Gastrocnemius medialis (tissue), 4 donors: ENCODE measurements at places on chromosomes 16 and 17. TPM values are rescaled to one million over a fixed set of nuclear protein-coding genes. Genes with fewer than 3 reads are reported as not detected.

The IRX5 gene
- 1.9 TPM for total RNA-seq

The CCL7 gene
- not detected for total RNA-seq

The HAGH gene
- 250 TPM for total RNA-seq

The ODAD4 gene
- not detected for total RNA-seq

The BOLA2 gene
- 8.3 TPM for total RNA-seq

The PLXDC1 gene
- total RNA-seq: 4.5 TPM

The CDH13 gene
- total RNA-seq: 36.7 TPM

GRCh38 chr16:23557779-23558702, 514 bp downstream of the UBFD1 start:
- DNase-seq: peak; percentile 21

DNA sequence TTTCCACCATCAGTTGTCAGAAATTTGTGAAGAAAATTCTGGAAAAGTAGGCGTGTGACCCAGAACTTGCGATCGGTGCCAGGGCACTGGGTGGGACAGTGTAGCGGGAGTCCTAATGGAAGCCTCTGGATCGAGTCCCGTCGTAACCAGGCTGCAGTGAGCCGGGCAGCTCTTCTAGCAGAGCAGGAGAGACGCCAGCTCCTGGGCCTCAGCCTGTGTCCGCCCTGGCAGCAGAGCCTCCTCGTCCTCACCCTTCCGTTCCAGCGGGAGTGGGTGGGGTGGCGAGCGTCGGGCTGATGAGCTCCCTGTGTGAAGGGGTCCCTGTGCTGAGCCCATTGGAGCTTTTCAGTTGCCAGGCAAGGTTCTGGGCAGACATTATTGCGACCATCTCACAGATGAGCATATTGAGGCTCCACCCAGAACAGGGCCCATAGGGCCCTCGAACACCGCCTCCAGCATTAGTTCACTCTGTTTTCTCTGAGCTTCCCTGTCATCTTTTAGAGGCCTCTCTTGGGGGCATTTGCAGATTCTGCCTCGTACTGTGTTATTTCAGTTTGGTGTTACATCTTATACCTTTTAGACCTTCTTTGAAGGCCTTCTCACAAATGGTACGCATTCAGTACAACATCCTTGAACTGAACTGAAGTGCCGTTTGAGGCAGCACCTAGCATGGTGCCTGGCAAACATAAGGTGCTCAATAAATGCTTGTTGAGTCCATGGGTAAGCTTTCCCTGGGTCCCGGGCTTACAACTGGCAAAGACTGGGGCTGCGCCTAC, 207.1 kb upstream of the CIBAR2 start:
- DNase-seq: no peak

- no peak for DNase-seq
These were observed 361.0 kb downstream of the CDH13 start for GRCh38 chr16:82987767-82988166.

- no peak for DNase-seq
These were observed 55.4 kb upstream of the DOC2B start for GRCh38 chr17:236641-237405.

DNA sequence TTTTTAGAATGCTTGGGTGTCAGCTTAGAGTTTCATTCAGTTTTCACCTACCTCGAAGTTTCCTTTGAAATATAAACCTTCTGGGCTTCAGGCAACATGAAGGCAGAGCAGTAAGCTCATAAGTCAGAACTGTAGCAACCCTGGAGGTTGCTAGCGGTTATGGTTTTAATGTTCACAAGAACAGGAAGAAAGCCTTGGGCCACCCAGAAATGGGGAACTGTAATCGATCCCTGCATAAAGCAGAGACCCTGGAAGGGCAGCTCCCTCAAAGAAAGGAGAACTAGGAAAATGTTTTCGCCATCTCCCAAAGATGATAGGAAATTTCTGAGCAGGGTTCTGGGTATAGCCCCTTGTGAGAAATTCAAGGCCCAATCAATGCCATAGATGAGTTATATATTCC, 47.8 kb upstream of the RASL10B start:
- no peak for DNase-seq

DNA sequence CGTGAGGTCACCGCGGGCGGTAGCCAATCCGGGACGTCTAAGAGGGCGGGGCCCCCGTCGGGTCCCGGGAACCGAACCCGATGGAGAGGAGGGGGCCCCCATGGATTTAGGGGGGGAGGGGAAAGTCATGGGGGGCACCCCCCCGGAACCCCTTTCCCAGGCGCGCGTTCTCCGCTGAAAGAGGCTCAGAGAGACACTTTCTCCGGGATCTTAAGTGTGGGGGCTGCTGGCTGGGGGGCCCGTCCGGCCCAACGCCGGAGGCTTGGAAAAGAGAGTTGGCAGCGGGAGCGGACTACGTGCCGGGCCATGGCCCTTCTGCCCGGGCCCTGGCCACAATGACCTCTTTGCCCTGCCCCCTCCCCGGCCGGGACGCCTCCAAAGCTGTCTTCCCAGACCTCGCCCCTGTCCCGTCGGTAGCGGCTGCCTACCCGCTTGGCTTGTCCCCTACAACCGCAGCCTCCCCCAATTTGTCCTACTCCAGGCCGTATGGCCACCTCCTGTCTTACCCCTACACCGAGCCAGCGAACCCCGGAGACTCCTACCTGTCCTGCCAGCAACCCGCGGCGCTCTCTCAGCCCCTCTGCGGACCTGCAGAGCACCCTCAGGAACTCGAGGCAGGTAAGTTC, at the start of gene DLX4:
TSS of gene DLX4 (plus strand) at position 57 of the 626 bp plus-strand sequence. CDS start at position 336, 279 bp downstream.
- DNase-seq: no peak

DNA sequence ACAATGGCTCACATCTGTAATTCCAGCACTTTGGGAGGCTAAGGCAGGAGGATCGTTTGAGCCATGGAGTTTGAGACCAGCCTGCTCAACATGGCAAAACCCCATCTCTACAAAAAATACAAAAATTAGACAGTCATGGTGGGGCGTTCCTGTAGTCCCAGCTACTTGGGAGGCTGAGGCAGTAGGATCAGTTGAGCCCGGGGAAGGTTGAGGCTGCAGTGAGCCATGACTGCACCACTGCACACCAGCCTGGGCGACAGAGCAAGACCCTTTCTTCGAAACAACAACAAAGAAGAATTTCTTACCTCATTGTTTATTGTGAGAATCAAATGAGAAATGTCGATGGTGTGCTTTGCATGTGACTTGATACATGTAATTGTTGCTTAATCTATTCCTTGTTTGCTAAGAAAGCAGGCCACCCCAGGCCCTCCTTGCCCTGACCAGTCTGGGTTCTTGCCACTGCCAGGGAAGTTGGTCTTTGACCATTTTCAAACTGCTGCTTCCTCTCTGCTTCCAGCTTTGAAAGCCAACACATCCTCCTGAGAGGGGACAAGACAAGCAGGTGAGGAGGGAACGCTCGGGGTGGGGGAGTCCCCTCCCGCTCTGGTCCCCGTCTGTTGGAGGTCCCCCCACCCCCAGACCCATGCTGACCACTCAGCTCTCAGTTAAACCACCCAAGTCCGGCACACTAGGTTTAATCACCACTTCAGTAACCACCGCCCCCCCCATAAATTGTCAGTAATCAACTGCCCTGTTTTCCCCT, 47.3 kb upstream of the CPNE2 start:
- no peak for DNase-seq

DNA sequence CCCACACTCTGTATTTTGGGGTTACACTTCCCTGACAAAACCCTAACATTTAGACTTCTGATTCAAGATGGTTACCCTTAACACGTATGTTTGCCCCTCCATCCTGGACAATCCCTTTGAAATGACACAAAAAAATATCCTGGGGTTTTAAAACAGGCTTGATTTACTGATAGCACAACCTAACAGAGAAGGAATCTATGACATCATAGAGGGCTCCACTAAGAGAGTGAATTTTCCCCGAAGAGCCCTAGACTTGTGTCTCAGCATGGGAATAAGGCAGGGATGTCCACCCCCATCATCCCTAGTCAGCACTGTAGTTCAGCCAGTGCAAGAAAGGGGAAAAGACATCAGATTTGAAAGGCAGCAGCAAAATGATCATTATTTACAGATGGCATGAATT, 15.8 kb upstream of the SRCIN1 start:
- no peak for DNase-seq

GRCh38 chr16:52577130-52577706, 30.3 kb upstream of the TOX3 start:
- no peak for DNase-seq

GRCh38 chr16:7571366-7571765, 238.7 kb downstream of the RBFOX1 start:
- DNase-seq: no peak

- no peak for DNase-seq
These were observed 26.3 kb upstream of the SLC38A8 start for GRCh38 chr16:84068783-84069462.

DNA sequence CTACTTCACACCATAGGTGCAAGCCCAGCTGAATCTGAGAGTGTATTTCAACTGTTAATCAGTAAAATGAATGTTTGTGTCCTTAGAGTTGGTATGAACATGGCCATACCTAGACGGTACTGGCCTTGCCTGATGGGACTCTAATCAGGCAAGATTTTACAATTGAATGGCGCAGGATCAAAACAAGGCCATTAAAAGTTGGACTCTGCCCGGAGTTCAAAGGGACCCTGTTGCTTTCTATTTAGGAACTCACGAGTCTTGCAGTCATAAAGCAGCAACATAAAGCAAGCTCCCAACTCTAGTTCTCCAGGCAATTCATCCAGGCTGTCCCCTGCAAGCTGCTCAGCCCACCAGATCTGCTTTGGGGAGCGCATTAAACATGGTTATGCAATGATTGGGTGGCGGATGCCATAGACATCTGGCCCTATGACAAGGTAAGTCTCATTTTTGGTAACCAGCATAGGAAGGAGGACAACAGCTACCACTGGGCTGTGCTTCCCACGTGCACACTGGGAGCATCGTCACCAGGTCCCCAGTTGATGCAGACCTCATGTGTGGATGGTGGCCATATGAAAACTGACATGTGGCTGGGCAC, 8.8 kb downstream of the TMEM186 start:
- no peak for DNase-seq
